ENCODE measurements at places on chromosomes 4 and X.

DNA sequence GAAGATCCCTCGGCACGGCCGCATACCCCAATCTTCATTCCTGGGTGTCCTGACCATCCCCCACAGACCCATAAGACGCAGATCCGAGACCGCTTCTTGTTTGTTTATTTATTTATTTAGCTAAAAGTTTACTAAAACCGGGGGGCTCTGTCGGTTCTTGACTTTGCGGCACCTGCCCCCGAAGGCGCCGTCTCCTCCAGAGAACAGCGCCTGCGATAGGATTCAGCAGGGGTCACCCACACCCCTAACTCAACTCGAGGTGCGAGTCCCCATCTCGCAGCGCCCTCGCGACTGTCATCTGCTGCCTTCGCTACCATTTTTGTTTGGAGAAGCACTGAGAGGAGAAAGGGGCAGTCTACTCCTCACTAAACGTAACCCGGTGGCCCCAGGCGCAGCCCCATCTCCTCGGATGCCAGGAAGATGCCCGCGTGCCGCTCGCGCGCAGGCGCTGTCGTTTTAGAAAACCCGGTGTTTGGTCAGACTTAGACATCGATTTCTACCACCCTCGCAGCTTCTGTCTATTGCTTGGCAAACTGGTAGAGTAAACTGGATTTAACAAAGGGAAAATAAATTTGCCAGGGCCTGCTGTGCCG is 18.9 kb upstream of the GPR101 start:
- DNase-seq = no peak

DNA sequence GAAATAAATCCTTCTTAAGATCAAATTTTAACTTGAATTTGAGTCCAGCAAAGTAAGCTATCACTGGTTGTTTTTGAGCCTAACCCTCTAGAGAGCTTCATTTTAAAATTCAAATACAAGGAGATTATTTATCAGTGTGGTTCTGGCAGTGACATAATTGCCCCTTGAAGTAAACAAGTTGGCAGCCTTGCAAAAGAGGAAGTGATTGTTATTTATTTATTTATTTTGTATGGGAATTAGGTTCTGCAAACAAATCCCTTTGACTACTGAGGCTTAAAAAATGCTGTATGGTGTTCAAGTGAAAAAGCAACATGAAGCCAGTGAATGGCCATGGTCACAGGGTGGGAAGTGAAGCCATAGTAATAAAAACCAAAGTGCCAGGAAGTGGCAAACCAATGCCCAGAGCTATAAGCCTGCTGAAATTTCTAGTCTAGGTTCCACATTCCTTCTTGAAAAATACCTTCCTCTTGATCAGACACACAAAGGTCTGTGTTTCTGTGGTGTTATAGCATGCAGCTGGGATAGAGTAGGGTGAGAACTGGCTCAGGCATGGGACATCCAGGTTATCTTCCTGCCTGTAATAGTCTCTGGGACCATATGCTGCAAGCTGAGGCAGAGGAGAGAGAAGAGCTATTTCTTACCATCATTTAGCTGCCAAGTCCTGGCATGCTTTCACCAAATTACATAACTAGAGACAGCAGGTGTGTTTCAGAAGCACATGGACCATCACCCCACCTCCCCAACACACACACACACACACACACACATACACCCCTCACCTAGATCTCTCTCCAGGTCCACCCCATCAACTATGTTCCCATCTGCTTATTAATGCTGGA is 47.1 kb upstream of the TSPAN7 start:
- no peak for DNase-seq

- DNase-seq = no peak
Measured at GRCh38 chrX:35858361-35858760, 60.2 kb downstream of the MAGEB16 start.

- no peak for DNase-seq
Measured at GRCh38 chrX:154540897-154541535, 5.6 kb downstream of the G6PD start.

GRCh38 chr4:170388255-170388654 is 298.5 kb upstream of the AADAT start:
- DNase-seq = no peak
